ENCODE measurements at places on chromosomes 7 and 10. TPM values are rescaled to one million over a fixed set of nuclear protein-coding genes. Genes with fewer than 3 reads are reported as not detected.

GRCh38 chr7:156949541-156950380 lies at the start of gene NOM1:
TSS of gene NOM1 (plus strand) at chr7:156949712. CDS start at chr7:156949738, 26 bp downstream.
- DNase-seq = peak; percentile 87

- DNase-seq = no peak
Measured at GRCh38 chr10:95262763-95263518, 27.9 kb downstream of the PDLIM1 start.

- DNase-seq = no peak
Measured at GRCh38 chr7:90540406-90540805, 55.7 kb upstream of the CDK14 start.

DNA sequence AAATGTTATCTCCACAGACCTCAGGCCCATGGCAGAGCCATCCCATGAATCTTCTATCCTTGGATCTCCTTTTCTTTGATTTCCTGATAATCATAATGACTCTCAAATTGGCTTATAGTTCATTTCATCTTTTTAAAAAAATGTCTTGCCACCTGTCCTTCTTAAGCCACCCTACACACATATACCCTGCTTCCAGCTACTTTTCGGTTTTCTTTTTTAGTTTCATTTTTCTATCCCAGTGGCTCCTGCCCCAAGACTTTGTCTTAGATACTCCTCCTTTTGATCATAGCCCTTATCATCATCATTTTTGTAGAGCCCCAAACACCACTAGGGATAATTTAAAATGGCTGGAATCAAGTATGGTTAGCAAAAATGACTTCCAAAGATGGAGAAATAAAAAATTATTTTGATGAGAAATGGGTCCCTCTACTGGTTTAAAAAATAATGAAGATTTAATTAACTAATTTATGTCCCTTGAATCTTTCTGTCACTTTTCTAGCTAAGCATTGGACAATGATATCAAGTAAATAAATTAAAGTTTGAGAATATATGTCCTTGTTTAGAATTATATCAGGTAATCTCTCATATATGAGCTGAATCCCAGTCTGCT lies 277.3 kb upstream of the SEMA3D start:
- no peak for DNase-seq

DNA sequence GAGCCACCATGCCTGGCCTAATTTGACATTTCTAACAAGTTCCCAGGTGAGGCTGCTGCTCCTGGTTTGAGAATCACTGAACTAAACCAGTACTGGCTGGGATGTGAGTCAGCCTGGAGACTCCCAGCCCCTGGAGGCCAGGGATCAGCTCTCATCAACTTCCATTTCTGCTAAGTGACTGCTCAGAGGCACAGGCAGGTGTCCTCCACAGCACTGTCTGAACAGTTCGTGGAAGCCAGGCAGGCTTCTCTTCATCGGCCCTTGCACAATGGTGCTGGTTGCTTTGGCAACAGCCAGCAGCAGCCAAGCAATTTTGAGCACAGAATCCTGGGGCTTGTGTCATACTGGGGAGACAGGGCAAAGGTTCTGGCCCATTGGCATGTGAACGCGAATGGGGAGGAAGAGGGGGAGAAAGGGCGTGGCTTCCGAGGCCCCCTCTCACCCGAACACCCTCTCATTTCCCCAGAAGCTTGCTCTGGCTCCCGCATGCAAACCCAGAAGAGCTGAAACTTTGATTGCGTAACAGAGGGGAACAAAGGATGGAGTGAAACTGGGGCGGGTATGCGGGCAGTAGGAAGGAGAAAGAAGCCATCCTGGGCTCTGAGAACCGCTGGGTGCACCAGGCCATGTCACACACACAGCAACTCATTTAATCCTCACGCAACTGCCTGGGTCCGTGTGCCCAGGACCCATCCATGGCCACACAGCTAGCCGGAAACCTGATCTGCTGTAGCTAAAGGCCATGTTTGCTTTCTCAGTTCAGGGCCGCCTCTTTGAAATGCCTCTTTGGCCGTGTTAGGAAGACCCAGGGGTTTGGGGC lies 9.0 kb upstream of the POR start:
- no peak for DNase-seq

DNA sequence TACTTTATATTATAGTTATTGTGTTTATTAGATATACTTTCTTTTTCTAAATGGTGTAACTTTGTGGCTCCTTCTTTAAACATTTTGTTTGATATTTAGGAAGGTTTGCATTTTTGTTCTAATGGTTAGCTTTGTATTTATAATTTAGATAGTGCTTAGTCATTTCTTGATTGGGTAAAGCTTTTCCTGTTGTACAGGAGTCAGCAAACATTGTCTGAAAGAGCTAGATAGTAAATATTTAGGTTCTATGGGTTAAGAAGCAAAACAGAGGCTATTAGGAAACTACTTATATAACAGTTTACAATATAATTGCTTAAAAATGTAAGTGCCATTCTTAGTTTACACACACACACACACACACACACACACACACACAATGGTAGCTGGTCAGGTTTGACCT lies 70.6 kb upstream of the CCDC6 start:
- DNase-seq = no peak

GRCh38 chr10:76884673-76885275 lies 752.8 kb downstream of the KCNMA1 start:
- DNase-seq = no peak

- no peak for DNase-seq
Measured at GRCh38 chr7:130945411-130945811, 211.4 kb upstream of the KLF14 start.

DNA sequence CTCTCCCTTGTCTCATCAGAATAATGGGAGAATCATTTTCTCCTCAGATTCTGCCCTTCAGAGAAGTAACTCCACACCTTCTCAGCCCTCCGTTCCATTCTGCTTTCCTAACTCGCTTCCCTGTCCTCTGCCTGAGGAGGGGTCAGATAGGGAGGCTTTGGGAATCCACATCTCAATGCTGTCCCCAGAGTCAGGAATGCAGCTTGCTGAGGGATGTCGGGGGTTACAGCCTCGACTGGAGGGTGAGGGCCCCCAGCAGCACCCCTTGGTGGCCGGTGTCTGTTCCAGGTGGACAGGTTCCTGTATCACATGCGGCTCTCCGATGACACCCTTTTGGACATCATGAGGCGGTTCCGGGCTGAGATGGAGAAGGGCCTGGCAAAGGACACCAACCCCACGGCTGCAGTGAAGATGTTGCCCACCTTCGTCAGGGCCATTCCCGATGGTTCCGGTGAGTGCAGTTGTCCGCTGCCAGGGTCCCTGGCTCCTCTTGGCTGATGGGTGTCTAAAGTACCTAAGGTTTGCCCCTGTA lies 6.9 kb downstream of the HKDC1 start:
- DNase-seq = no peak

- DNase-seq = no peak
Measured at GRCh38 chr10:124589491-124590041, 127.9 kb downstream of the LHPP start.

GRCh38 chr7:108200326-108200725 lies 70.2 kb upstream of the LAMB4 start:
- no peak for DNase-seq

DNA sequence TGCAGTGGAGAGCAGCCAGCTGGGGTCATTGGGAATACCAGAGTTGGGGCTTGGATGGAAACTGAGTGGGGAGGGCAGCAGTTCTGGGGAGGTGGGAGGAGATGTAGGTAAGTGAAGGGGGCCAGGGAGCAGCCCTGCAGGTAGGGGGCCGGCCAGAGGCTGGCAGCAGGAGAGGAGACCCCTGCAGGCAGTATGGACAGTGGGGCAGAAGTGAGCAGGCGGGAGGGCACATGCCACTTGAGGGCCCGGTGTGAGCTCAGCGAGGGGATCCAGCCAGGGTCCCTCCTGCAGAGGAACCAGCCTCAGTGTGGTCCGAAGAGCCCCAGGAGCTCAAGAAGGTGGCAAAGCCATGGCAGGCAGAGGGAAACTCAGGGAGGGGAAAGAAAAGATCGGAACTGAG lies 75.4 kb downstream of the WDR11 start:
- DNase-seq = no peak

DNA sequence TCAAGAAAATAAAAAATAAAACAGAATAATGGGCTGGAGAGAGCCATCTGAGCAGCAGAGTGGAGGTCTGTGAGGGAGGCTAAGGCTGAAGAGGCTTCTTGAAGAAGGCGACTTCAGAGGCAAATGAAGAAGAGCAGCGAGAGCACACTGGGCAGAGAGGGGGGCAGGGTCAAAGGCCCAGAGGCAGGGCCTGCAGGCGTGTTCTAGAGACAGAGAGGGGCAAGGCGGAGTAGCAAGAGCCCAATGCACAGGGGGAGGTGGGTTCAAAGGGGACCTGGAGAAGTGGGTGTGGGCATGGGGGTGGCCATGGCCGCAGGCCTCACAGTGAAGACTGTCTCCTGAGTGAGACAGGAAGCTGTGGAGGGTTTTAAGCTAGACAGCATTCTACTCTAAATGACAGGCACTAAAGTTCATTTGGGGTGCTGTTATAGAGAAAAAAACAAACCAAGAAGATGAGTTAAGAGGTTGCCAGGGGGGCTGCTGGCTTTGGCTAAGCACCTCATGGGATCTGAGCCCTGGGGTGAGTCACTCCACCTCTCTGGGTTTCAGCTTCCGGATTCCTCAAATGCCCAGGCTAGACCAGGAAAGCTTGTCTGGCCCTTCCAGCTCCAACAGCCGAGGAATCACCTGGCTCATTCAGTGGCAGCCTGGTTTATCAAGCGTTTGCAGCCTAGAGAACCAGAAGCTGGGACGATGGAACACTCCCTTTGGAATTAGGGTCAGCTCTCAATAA lies 81.7 kb downstream of the DLG5 start:
- DNase-seq = no peak

- DNase-seq = no peak
Measured at GRCh38 chr7:106484562-106484961, 176.4 kb downstream of the CCDC71L start.

DNA sequence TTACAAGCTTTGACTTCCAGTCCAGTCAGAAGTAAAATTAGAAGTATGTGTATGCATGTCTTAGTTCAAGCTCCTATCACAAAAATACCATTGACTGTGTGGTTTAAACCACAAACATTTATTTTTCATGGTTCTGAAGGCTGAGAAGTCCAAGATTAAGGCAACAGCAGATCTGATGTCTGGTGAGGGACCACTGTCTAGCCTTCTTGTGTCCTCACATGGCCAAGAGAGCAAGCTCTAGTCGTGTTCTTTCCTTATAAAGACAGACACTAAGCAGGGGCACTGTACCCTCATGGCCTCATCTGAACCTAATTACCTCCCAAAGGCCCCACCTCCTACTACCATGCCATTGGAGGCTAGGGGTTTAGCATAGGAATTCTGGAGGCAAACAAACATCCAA lies 41.3 kb upstream of the ARL4A start:
- no peak for DNase-seq

DNA sequence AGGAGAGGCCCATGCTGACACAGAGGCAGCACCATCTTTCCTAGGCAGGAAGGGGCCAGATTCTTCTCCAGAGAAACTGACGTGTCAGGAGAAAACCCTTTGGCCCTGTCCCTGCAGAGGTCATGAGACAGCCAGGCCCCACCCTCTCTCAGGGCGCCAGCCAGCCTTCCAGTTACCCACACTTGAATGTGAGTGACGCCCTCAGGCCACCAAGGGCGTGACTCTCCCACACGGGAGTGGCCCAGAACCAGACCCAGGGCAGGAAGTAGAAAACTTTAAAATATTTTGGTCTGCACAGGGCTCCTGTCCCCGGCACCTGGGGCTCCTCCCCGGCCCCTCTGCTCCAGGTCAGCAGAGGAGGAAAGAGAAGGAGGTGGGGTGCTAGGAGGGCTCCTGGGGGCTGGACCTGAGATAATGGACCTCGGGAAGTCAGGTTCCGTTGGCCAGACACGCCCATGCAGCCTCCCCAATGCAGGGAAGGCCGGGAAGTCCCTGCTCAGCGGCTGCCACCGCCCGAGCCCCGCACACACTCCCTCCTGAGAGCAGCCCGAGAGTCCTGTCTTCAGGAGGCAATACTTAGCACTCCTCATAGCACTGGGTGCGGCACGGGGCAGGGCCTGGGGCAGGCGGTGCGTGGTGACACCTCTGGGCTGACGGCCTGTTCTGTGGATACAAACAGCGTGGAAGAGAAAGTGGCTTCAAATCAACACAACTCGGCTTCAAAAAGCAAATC lies 67.0 kb upstream of the CFAP46 start:
- DNase-seq = no peak

- DNase-seq = no peak
Measured at GRCh38 chr7:44131173-44132029, 8.1 kb upstream of the POLD2 start.

DNA sequence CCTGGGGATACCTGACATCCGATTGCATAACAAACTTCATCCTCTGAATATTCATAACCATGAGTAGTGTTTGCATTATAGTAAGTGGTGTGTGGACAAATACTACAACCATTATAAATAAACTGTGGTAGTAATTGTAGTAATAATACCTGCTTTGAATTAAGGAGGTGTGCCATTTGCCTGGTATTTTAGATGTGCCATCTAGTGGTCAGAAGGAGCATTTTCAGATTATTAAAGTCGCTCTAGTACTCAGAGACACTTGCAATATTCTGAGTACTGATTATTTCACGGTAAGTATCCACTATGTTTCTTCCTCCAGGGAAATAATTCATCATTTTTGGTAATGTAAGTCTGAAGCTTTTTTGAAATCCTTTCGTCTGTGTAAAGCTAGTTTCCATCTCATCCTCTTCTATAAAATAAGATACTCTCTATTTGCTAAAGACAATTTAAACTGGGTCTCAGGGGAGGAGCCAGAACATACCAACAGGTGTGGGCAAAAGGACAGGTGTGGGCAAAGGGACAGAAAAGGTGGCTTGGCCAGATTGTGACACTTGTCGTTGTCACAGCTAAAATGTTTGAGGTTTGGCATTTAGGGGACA lies 115.3 kb upstream of the WDR11 start:
- no peak for DNase-seq

- DNase-seq = no peak
Measured at GRCh38 chr7:8490391-8491045, 57.1 kb downstream of the NXPH1 start.

VAX1 gene
- polyA plus RNA-seq = not detected

SPDYE6 gene
- 0.89 TPM for polyA plus RNA-seq

MKI67 gene
- polyA plus RNA-seq = 0.70 TPM

MALRD1 gene
- not detected for polyA plus RNA-seq

CALML3 gene
- polyA plus RNA-seq = not detected

FLNC gene
- polyA plus RNA-seq = not detected

PIP gene
- not detected for polyA plus RNA-seq

HDAC9 gene
- 5.0 TPM for polyA plus RNA-seq

CADPS2 gene
- not detected for polyA plus RNA-seq

SAP25 gene
- polyA plus RNA-seq = 0.56 TPM

WIPF3 gene
- polyA plus RNA-seq = not detected

FAM237B gene
- not detected for polyA plus RNA-seq

UTF1 gene
- polyA plus RNA-seq = not detected

CNPY1 gene
- not detected for polyA plus RNA-seq
